T-cell (primary cell): ENCODE measurements at places on chromosomes 6 and 20. TPM values are rescaled to one million over a fixed set of nuclear protein-coding genes. Genes with fewer than 3 reads are reported as not detected.

DNA sequence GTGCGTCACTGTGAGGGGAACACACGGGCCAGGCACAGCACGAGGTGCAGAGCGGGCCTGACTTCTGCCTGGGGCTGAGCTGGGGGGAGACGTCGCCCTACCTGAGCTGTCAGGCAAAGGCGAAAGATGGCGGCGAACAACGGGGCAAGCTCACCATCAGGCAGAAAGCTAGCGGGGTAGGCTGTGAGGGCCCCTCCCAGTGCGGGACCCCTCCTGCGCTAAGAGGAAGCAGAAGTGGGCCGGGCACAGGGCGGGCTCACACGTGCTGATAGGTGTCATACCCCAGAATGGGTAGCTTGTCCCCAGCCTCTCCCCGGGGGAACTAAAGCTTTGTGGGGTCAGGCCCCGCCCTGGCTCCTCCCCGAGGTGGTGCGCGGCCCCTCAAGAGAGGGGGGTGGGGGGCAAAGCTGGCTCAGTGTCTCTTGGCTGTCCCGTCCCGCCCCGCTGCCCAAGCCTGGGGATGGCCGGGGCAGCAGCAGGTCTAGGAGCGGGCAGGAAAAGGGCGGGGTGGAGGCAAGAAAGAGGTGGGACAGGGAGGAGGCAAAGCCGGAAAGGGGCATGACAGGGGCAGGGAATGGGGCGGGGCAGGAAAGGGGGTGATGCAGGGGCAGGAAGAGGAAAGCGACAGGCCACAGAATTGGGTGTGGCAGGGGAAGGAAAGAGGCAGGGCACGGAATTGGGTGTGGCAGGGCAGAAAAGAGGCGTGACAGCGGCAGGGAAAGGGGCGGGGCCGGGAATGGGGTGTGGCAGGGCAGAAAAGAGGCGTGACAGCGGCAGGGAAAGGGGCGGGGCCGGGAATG lies 14.7 kb downstream of the UCKL1 start:
- DNase-seq: peak; percentile 71

The SLC35F1 gene
- total RNA-seq: not detected

GRCh38 chr6:14452567-14453527 lies 335.3 kb downstream of the CD83 start:
- DNase-seq: peak; percentile 41

DNA sequence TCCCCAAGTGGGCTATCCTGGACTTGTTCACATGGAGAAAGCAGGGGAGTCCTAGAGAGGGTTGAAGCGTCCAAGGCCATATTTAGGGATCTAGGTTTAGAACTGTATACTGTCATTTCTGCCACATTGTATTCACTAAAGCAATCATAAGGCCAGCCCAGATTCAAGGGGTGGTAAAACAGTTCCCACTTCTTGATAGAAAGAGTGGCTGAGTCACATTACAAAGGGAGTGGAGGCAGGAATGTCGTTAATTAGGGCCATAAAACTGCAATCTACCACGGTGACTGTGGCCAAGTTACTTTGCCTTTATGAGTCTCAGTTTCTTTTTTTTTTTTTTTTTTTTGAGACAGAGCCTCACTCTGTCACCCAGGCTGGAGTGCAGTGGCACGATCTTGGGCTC lies 7.4 kb upstream of the UBR2 start:
- no peak for DNase-seq

DNA sequence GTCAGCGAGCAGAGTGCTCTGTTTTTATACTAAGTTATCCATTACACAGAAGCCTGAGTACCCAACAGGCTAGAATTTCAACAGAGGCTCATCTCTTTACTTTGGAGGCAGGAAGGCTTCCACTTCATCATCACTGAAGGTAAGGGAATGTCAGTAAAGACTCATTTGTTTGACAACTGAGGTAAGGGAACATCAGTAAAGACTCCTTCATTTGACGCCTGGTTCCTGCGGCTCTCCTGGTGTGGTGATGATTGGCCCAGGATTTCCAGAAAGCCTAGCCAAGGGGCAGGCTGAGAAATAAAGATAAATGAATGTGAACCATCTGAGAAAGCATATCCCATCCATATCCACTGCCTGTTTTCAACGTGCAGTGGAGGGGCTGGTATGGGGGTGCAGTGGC lies 244.6 kb upstream of the ECI2 start:
- no peak for DNase-seq

DNA sequence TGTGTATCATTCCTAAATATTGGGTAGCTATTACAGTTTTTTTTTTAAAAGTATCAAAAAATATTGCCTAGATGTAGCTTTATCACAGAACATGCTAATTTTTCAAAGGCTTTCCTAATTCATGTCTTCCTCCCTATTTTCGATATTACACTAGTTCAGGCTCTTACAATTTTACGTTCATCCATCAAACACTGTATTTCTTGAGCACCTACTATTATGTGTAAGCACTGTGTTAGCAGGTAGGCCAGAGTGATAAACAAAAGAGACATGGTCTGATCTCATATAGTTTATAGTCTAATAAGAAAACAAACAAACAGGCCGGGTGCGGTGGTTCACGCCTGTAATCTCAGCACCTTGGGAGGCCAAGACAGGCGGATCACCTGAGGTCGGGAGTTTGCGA lies 69.5 kb downstream of the FAM217A start:
- no peak for DNase-seq

DNA sequence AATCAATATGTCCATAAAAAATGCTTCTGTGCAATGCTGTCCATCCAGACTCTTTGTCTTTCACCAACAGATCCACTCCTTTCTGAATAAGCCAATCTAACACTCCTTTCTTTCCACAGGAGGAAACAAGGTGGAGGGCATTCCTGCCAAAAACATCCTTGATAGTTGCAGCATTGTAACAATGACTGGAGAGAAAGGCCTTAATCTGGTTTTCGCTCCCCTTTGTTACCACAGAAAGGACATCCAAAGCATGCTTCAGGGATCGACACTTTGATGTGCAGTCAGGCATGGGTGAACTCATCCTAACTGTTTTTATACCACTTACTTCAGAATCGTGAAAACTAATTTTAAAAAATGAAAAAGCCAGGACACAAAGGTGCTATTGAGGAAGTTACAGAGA lies 7.4 kb downstream of the IBTK start:
- no peak for DNase-seq

GRCh38 chr20:49426873-49427272 lies 55.6 kb downstream of the KCNB1 start:
- no peak for DNase-seq

- DNase-seq: no peak
These were observed 318.6 kb upstream of the PTCHD4 start for GRCh38 chr6:48429610-48430009.

The RIN2 gene
- 0.20 TPM for total RNA-seq

- no peak for DNase-seq
These were observed 77.0 kb upstream of the B3GAT2 start for GRCh38 chr6:71033890-71034289.

The BPI gene
- not detected for total RNA-seq

GRCh38 chr6:119533603-119534279 lies 184.2 kb upstream of the MAN1A1 start:
- DNase-seq: no peak

DNA sequence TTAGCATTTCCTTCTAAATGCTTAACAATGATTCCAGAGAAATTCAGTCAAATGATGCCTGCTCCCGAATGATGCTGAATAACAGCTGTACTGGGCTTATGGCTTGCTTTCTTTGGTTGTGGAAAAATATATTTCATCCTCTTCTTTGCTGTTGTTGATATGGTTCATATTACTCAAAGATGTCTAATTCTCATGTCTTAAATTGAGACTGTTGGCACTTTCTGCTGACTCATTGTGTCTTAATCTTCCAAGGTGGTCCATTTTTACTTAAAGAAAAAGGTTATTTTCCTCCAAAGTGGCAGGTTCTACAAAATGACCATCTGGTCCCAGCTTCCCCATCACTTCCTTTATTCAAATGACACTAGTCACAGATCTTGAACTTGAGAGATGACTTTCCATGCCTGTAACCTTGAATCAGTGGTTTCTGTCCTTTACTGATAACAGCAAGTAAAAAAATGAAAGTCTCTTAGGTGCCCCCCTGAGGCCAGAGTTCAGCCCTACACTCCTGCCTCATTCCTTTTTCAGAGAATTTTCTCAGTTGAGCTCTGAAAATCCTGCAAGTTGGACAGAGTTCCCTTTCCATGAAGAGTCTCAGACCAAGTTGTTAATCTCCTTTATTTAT lies 6.9 kb downstream of the SNAP25 start:
- no peak for DNase-seq

- no peak for DNase-seq
These were observed 644.8 kb downstream of the HTR1B start for GRCh38 chr6:76818451-76818850.

DNA sequence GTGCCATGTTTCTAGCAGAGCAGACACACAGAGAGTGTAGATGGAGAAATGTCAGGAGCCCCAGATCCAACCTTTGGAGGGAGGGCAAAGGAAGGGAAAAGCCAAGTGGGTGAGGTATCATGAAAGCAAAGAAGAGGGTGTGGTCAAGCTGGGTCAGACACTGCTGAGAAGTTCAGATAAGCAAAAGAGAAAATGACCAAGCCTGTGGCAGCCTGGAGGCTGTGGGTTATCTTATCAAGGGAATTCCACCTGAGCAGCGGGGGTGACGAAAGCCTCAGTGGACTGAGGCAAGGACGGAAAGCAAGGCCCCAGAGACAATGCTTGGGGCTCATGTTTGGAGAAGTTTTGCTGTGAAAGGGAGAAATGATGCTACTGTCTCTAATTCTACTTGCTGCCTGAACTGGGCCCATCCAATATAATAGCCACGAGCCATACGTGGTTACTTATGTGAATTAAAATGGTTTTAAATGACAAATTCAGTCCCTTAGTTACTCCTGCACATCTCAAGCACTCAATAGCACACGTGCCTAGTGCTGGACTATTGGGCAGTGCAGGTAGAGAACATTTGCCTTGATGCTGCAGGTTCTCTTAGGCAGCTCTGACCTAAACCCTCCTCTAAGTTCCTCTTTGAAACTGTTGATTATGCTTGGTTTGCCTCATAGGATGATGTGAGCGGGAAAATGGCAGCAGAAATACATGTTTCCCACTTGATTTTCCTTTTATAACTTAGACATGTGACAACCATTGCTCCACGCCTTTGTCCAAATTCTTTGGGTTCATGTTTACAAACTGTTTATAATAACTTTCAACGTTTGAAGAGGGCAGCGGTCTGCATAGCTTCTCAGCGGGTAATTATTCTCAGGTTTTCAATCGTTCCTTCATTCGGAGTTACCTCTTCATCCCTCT lies 63.7 kb downstream of the SLC22A23 start:
- no peak for DNase-seq
